ENCODE measurements at places on chromosomes 4 and X.

GRCh38 chrX:97628807-97629596 lies 745.3 kb downstream of the RPA4 start:
- no peak for DNase-seq

GRCh38 chr4:68717999-68718398 lies 47.5 kb upstream of the UGT2B15 start:
- DNase-seq: no peak

GRCh38 chr4:86917212-86918039 lies 17.4 kb upstream of the AFF1 start:
- no peak for DNase-seq

- DNase-seq: no peak
These were observed 38.2 kb downstream of the TRPC3 start for GRCh38 chr4:121913667-121914066.

GRCh38 chr4:130640592-130640991 lies 1544.6 kb downstream of the C4orf33 start:
- no peak for DNase-seq

DNA sequence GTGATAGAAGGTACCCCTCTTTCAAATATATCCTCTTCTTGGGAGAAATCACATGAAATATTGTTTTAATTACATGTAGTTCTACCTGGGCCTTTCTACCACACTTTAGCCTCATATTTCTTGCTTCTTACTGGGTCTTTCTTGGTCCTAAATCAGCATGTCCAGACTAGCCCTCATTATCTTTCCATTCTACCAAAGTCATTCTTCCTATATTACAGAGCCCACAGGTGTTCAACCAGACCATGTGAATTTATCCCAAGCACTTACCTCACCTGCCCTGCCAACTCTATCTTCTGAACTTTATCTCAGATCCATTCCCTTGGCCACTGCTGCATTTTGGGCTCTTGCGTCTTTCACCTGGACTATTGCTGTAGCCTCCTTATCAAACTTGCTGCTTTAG lies 11.8 kb upstream of the SOWAHB start:
- DNase-seq: no peak

- DNase-seq: no peak
These were observed 109.4 kb downstream of the DLG3 start for GRCh38 chrX:70554081-70554480.

- no peak for DNase-seq
These were observed 2.9 kb downstream of the IDH3G start for GRCh38 chrX:153791104-153791852.

DNA sequence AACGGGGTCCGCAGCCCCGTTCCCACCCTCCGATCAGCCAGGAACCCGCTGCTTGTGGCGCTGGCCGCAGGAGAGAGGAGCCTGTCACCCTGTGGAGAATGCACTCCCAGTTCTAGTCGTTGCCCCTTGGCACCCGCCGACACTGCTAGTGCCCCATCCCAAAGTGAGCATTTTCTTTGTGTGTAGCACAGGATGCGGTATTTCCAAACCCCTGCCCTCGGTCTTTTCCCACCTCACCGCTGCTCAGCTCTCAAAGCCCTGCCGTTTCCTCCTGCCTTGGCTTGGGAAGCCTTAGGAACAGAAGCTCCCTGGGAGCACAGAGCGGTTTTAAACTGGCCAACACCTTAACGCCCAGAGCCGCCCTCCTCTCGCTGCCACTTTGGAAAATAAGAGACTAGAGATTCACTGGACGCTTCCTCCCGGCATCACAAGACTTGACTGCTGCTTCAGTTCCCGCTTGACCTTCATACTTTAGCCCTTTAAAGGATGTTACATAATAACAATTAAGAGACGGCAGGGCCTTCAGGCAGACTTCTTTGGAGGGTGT lies 772 bp downstream of the CYP4V2 start:
- DNase-seq: no peak

GRCh38 chr4:117560329-117560728 lies 474.0 kb upstream of the NDST3 start:
- no peak for DNase-seq

GRCh38 chr4:70600977-70601376 lies 8.9 kb downstream of the AMBN start:
- DNase-seq: no peak

DNA sequence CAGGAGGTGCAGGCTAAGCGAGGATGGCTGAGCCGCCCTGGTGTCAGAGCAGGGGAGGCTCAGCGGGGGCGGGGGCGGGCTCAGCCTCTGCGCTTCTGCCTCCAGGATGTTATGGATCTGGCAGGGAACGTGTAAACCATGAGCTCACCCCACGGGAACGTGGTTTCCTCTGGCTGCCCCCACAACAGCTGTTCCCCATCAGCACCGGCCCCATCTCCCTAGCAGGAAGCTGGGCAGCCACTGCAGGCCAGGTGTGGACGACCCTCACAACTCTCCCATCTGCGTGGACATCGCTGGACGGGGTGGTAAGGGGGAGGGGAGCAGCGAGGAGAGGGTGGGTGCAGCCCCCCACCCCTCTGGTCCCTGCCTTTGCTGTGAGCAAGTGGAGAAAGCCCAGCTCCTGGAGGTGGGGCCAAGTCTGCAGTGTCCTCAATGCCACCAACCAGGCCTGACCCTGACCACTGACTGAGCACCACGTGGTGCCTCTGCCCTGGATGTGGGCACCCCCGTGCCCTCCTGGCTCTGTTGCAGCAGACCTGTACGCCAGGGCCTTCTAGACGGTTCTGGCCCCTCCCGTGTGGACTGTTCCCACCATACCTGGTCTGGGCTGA lies 28.1 kb upstream of the SPON2 start:
- DNase-seq: no peak

DNA sequence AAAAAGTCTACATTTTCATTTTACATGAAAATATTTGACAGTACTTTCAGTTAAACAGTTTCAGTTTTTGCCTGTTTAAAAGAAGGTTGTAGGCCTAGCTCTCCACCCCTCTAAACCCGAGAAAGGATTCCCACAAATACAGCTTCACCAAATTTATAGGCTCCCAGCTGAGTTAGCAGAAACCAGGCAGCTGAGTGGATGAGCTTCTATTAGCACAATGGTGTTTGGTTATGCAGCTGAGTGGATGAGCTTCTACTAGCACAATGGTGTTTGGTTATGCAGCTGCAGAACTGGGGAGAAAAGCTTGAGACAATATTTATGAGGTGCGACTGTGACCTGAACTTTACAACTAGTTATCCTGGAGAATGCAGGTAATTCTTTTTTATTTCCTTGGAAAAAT lies 36.6 kb upstream of the PAQR3 start:
- no peak for DNase-seq

DNA sequence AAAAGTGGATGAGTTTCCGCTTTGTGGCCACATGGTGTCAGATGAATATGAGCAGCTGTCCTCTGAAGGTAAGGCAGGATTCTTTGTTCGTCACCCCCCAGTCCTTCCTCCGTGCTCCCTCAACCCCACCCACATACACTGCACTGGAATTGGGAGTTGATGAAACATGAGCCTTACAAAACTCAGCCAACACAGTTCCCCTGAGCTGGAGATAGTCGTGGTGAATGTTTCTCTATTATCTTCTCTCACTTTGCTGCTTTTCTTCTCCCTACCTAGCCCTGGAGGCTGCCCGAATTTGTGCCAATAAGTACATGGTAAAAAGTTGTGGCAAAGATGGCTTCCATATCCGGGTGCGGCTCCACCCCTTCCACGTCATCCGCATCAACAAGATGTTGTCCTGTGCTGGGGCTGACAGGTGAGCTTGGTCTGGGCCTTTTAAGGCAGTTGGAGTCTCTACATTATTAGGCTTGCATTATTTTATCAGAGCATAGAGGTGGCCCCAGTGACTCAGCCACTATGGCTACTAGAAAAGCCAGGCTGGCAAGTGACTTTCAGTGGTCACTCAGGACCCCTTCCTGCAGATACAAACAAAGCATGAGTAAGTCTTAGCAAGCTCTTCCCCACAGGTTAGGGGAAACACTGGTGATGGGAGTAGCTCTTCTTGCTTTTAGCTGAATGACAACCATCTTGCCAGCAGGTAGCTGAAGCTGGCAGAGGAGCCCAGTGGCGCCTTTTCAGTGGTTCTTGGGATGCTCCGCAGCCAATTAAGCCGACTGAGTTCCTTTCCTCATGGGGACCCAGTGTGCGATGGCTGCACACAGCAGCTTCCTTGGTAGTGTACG lies 1.6 kb downstream of the RPL10 start:
- DNase-seq: peak; percentile 34

DNA sequence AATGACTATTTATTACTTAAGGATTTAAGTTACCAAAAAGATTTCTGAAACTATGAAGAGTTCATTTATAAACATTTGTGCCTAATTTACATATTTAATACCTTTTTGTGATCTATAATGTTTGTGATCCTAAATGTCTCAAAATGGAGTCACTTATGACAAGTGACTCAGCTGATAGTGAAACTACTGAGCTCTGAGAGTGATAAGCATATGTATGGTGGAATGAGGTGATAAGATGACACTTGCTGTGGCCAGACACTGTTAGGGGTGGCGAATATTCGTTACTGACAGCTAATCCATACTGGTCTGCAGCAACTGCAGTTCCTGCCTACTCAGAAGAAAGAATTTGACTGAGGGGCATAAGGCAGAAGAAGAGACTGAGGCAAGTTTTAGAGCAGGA lies 5.5 kb upstream of the NXF3 start:
- no peak for DNase-seq

DNA sequence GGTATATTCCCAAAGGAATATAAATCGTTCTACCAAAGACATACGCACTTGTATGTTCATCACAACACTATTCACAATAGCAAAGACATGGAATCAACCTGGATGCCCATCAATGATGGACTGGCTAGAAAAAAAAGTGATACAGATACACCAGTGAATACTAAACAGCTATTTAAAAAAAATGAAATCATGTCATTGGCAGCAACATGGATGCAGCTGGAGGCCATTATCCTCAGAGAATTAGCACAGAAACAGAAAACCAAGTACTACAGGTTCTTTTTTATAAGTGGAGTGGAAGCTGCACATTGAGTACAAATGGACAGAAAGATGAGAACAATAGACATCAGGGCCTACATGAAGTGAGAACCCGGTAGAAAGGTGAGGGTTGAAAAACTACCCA lies 81.4 kb downstream of the ANTXR2 start:
- DNase-seq: no peak

GRCh38 chr4:21949073-21949457 lies 493 bp upstream of the KCNIP4 start:
- no peak for DNase-seq

- DNase-seq: no peak
These were observed 133.2 kb downstream of the ARHGAP6 start for GRCh38 chrX:11532291-11533078.

GRCh38 chr4:31791666-31792065 lies 1071.5 kb downstream of the PCDH7 start:
- DNase-seq: no peak

- DNase-seq: no peak
These were observed 52.5 kb upstream of the TADA2B start for GRCh38 chr4:6990661-6991060.

DNA sequence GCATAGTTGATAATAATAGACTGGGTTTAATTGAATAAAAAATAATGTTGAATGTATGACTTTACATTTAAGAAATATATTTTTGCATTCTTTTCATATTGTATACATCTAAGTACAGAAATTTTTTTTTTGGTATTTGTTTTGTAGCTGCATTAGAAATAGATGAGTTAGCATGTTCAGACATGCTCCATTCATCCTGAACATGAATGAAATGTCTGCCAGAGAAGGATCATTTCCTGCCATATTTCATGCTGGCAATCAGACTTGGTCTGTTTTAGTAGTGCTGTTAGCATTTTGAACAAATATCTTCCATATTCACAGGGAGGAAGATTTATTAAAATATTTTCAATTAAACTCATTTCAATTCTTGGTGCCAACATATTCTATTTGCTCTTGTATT lies 98.9 kb downstream of the FRMPD4 start:
- no peak for DNase-seq

DNA sequence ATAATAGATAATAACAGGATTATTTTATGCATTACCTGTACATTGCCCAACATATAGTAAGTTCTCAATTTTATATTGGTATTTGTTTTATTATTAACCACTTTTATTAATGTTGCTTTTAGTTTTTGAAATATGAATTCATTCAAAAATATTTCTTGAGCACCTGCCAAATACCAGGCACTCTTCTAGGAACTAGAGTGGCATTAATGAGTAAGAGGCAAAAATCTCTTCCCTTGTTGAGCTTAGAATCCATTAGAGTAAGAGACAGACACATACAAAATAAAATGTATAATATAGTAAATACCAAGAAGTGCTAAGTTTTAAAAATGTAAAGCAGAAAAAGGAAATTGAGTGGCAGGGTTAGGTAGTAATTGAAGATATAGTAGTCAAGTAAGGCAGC lies 45.8 kb downstream of the TET2 start:
- DNase-seq: no peak

GRCh38 chr4:37197899-37198298 lies 46.6 kb upstream of the NWD2 start:
- DNase-seq: no peak

- no peak for DNase-seq
These were observed 107.0 kb downstream of the PCDH18 start for GRCh38 chr4:137425281-137425680.

- DNase-seq: no peak
These were observed 105.2 kb downstream of the GASK1B start for GRCh38 chr4:158067646-158068045.

DNA sequence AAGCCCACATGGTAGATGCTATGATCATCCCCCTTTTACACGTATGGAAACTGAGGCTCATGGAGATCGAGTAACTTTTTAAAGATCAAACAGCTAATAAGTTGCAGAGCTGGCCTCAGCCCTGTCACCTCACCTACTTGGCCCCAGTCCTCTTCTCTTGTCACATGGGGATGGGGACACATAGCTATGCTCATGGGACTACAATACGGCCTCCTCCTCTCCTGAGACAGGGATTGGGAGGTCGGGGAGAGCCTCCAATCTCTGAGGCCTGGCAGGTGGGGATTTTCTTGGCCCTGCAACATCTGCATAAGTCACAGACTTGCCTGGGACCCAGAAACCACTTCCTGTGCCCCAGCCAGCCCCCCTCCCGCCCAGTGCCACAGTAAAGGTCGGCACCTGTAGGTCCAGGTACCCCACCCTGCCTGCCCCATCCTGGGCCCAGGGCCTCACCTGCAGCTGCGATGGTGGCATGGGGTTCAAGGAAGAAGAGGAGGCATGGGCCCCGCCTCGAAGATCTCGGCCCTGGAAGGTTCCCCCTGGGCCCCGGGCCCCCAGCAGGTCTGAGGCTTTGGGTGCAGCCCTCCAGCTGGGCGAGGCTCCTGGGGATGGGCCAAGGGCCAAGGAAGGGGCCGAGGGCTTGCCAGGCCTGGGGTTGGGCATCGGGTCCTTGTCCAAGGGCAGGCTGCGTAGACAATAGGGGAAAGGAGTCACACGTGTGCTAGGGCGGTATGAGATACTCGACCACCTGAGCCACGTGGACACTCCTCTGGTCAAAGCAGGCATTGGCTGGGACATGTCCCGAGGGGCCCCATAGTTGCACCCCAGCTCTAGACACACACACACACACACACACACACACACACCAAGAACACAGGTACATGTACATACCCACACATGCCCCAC lies 6.4 kb downstream of the FOXP3 start:
- DNase-seq: peak; percentile 11

- DNase-seq: no peak
These were observed 379.6 kb upstream of the ZFP42 start for GRCh38 chr4:187615972-187616371.
